ENCODE measurements at places on chromosomes 3 and 15.

DNA sequence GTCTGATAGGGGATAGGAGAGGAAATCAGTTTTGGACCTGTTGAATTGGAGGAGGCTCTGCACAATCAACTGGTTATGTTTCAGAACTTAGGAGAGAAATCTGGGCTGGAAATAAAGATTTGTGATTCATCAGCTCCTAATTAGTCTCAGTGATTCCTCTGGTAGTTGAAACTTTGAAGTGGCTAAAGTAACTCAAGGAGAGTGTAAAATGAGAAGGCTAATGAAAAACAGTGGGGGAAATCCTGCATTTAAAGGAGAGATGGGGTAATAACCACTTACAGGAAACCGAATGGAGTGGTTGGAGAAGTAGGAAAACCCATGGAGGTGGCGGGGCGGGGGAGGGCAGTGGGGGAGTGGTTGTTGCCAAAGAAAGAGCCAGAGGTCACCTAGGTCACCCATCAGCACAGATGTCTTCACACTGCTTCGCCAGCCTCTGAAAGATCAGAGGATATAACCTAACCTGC is 32.6 kb downstream of the MAP2K5 start:
- H3K36me3 ChIP-seq = no peaks in the 10 kb centered on the region
- H3K4me3 ChIP-seq = no peak overlapping the region
- no peaks in the 10 kb centered on the region for H3K27me3 ChIP-seq
- peak; percentile 17 for DNase-seq
- H3K4me1 ChIP-seq = no peaks in the 10 kb centered on the region

DNA sequence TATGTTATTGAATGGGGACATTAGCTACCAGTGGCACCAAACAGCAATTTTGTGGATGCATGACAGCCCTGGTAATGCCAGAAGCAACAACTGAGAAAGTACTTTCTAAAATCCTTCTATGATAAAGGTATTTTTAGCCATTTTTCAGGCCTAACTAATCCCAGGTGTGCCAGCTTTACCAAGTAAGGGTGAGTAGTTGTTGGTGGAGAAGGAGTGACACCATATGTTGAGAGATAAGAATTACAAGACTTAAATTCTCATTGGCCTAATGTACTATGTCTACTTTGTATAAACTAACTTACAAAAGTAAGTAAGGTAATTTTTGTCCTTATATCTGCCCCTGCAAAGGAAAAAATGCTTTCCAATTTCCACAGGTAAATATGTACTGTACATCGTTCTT is 4.1 kb upstream of the COX17 start:
- peak; percentile 53 for DNase-seq
- peaks cover 1% of the 10 kb centered on the region for H3K4me1 ChIP-seq
- H3K36me3 ChIP-seq = no peaks in the 10 kb centered on the region
- no peak overlapping the region for H3K4me3 ChIP-seq
- H3K27ac ChIP-seq = no peak overlapping the region

- H3K27ac ChIP-seq = peak overlapping the region; percentile 13
- no peaks in the 10 kb centered on the region for H3K27me3 ChIP-seq
- no peaks in the 10 kb centered on the region for H3K36me3 ChIP-seq
- H3K4me1 ChIP-seq = peaks cover 53% of the 10 kb centered on the region
- DNase-seq = no peak
- no peak overlapping the region for H3K4me3 ChIP-seq
Measured at GRCh38 chr3:61669668-61670299, 108.4 kb downstream of the PTPRG start.

GRCh38 chr3:126291537-126291936 is 65.7 kb downstream of the KLF15 start:
- peaks cover 10% of the 10 kb centered on the region for H3K4me1 ChIP-seq
- peaks cover 40% of the 10 kb centered on the region for H3K27me3 ChIP-seq
- DNase-seq = no peak
- H3K27ac ChIP-seq = no peak overlapping the region

- no peak overlapping the region for H3K27ac ChIP-seq
- no peaks in the 10 kb centered on the region for H3K36me3 ChIP-seq
- H3K4me1 ChIP-seq = no peaks in the 10 kb centered on the region
- no peak overlapping the region for H3K4me3 ChIP-seq
- H3K27me3 ChIP-seq = no peaks in the 10 kb centered on the region
Measured at GRCh38 chr3:155956508-155957411, 86.3 kb downstream of the GMPS start.

Data from GM23338 (cell line).